Cerebellar nuclear complex (tissue), 1 donor: ENCODE measurements at places on chromosomes 7 and 10.

GRCh38 chr10:35447693-35448407 lies 111.5 kb downstream of the CCNY start:
- DNase-seq: no peak

GRCh38 chr10:31749301-31749700 lies 179.3 kb downstream of the ARHGAP12 start:
- DNase-seq: no peak

DNA sequence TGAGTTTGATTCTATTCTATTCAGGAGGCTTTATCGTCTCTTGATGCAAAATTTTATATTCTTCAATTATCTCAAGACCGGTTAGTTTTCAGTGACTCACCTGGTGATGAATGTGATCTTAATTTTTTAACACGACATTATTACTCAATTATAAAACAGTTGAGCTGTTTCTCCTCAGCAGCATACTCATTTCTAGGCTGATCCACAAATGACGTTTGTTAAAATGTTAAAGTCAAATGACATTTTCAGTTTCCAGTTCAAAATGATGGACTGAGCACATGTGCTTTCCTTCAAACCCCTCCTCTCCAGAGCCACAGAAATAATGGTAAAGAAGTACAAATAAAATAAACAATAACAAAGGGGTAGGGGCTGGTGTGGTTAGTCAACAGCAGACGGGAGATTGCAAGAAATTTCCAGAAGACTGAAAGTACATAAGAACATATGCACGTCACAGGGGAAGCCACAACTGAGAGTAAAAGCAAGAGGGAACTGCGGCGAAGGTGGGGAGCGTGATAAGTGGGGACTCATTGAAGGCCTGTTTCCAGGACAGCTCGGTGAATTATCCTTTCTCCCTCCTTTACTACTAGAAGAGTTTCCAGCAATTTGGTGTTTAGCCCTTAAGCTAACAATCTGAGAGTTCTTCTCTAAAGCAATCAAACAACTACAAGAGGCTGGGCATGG lies 10.9 kb downstream of the MACROH2A2 start:
- no peak for DNase-seq

GRCh38 chr10:50469778-50470193 lies 154.0 kb downstream of the SGMS1 start:
- no peak for DNase-seq

GRCh38 chr10:71971311-71971731 lies 7.1 kb downstream of the CHST3 start:
- DNase-seq: no peak

DNA sequence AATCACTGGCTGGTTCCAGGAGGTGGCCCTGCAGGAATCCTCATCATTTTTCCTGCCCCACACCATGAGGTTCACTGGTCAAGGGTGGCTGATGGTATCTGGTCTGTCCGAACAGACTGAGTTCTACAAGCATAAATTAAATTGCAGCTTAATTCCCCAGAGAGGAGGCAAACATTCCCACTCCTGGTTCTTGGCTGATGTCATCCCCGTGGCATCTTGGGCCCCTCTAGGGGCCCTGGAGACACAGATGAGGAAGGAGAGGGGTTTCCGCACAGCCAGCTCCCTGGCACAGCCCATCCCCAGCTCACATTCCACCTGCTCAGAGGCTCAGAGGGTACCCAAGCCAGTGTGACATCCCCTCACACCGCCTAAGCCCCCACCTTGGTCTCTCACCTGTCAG lies 5.3 kb upstream of the KLRG2 start:
- DNase-seq: no peak

- no peak for DNase-seq
Observed at GRCh38 chr10:26172131-26172530, 44.4 kb upstream of the GAD2 start.

GRCh38 chr10:89692416-89692815 lies 9.0 kb upstream of the KIF20B start:
- no peak for DNase-seq

DNA sequence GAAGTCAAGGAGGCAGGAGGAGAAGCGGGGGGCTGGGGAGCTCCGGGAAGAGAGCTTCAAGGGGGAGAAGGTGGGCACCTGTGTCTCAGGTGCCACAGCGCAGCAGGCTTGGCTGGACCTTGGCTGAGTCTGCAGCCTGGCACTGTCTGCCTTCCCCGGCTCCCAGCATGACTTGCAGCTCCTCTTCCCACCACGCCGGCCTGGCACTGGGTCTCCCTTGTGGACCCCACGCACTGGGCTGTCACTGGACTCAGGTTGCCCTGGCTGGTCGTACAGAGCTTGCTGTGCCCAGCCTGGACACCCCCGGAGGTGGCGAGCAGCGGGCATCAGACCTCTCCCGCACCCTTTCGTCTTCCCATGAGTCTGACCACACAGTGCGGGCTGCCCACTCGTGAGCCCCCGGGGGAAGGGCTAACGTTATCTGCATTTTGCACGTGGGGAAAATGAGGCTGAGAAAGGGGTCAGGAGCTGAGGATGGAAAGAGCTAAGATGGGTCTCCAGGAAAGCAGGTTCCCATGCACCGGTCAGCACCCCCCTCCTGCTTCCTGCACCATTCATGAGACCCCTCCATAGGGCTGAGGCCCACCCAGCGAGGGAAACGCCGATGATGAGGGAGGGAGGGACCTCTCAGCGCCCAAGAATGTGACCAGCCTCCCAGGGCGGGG lies 40.3 kb upstream of the PSMG3 start:
- no peak for DNase-seq

- no peak for DNase-seq
Observed at GRCh38 chr7:116994611-116995010, 41.3 kb downstream of the ST7 start.

DNA sequence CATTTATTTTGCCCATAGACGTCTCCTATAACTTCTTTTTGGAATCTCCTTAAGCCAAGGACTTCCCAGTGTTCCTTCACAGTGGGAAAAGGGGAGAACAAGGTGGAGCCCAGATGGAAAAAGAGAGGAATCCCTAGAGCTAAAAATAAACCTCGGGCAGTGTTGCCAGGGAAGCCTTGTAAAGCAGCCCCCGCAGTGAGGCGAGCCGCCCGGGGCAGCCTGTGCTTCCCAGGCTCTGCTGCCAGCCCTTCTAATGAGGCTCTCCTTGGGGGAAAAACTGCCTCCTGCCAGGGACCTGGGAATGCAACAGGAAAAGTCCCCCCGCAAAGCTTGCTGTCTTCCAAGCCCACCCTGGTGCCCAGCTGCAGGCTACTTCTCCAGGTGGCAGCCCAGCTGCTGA lies 71.7 kb downstream of the SH3PXD2A start:
- peak; percentile 19 for DNase-seq

DNA sequence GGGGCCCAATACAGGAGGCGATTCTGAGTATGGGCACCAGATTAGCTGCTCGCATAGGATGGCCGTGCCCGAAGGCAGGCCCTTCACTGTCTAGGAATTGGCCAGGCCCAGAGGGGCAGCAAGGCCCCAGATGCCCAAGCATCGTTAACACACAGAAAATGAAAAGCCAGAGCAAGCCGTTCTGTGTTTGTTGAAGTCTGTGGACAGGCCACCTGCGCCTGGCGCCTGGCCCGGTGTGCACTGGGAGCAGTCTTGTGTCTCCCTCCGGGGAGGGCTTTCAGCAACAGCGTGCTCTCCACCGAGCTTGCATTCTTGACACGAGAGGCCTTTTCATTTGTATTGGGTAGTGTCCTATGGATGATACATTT lies 34.5 kb upstream of the TTYH3 start:
- DNase-seq: no peak

- DNase-seq: no peak
Observed at GRCh38 chr7:17674166-17674942, 265.9 kb downstream of the SNX13 start.
